KG1 (cell line): ENCODE measurements at places on chromosomes 3 and 15.

GRCh38 chr15:50071551-50072258, 47.3 kb downstream of the ATP8B4 start:
- DNase-seq: no peak

- DNase-seq: no peak
These were observed 32.6 kb upstream of the NR2C2 start for GRCh38 chr3:14914779-14915117.

DNA sequence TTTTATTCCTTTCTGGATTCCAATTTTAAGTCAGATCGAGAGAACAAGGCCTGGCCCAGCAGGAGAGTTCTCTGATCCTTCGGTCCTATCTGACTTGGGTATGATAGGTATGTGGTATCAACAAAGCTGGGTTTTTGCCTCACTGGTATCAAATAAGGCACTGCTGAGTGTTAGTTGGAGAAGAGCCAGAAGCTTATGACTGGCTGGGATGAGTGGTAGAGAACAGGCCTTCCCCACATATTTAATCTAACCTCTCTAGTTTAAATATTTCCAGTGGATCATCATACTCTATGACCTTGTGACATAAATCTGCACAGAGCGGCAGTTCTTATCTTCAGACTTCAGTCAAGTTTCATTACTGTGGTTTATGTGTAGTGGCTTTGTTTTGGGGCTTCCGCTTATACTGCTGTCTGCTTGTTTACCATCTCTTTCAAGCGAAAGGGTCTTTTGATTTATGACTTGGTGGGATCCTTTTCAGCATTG, 164.5 kb downstream of the PTPRG start:
- no peak for DNase-seq

DNA sequence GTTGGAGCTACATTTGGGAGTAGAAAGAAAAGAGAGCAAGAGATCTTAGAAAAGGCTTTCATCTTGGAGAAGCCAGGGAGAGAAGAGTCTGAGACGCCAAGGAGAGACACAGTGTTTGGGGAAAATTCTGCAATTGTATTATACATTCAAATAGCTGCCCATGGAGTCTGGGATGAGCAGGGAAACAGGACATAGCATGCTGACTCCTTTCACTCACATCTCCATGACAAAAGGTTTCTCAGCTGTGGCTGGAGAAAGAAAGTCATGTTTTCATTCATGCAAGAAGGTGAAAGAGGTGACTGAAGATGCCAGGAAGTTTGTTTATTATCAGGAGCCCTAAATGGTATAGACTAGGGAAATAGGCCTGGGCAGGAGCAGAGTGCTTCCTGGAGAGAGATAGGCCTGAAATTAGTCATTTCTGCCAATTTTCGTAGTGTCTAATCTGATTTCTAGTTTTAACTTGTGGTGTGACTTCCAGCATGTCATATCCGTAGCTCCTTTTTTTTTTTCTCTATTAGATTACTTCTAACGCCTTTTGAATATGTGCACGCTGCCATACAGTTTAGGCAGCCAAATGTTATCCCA, 34.1 kb downstream of the ACP3 start:
- DNase-seq: no peak

DNA sequence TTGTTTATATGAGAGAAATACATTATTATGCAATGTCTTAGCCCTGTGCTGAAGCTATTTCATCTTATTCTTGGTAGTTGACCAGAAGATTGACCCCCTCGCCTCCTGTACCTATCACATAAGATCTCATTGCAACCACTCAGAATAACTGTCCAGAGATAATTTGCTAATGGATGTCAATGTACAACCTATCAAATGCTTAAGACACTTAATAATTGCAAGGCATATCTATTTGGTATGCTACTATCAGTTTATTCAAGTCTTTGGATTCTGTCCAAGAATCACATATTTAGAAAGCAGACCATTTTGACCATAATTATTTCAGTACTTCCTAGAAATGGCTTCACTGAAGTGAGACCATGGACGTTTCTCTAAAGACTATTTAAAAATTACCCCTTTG, 241.6 kb downstream of the GAP43 start:
- DNase-seq: no peak

GRCh38 chr15:101262551-101262950, 10.7 kb upstream of the CHSY1 start:
- no peak for DNase-seq

DNA sequence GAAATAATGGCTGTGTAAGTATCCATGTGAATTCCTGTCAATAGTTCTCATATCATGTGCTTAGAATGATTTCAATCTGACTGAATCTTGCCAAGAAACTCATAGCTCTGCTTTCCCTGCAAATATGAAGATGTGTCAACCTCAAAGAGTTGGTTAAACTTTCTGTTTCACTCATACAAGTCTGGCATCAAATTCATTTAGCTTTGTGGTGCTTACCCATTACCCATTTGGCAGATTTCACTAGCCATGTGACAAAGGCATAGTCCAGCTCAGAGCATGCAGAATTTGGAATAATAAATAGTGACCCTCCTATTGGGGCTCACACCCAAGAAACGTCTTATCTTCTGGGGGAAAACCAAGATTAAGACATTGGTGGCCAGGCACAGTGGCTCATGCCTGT, 256.6 kb upstream of the TPRG1 start:
- DNase-seq: no peak

DNA sequence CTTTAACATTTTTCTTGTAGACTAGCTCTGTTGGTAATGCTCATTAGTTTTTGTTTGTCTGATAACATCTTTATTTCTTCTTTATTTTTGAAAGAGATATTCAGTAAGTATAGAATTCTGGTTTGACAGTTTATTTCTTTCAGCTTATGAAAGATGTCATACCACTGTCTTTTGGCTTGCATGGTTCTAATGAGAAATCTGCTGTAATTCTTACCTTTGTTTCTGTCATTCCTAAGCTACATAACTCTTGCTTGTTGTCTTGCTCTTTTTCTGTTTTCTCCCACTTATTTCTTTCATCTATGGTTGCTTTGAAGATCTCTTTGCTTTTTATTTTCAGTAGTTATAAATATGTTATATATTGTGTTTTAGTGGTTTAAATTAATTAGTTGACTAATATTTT, 87.2 kb upstream of the PEX5L start:
- no peak for DNase-seq

- no peak for DNase-seq
These were observed 422.5 kb upstream of the SEMA6D start for GRCh38 chr15:47294765-47295259.

DNA sequence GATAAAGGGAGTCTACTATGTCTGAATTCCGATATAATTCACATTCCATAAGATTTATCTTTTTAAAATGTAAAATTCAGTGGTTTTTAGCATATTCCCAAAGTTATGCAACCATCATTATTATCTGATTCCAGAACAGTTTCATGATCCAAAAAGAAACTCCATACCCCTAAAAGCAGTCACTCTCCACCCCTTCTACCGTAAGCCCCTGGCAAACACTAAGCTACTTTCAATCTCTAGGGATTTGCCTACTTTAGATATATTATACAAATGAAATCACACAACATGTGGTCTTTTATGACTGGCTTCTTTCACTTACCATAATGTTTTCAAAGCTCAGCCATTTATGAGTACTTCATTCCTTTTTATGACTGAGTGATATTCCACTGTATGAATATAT, 65.6 kb downstream of the TMEM212 start:
- DNase-seq: no peak

GRCh38 chr3:192727032-192727847, at the start of gene FGF12:
Gene FGF12 (minus strand): TSS chr3:192727541.
- DNase-seq: no peak

DNA sequence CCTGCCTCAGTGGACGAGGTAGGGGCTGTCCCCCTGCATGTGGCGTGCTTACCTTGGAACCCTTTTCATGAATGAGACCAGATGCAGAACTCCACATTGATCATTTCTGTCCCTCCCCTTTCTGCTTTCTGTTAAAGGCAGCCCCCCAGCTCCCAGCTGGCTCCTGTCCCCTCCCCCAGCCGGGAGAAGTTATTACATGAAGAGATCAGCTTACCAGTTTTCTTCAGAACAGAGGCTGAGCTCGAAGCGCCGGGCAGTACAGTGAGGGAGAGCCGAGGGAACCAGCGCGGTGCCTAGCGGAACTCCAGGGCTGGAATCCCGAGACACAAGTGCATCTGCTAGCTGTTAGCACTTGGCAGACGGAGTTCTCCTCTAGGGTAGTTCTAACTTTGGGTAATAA, 263.3 kb upstream of the NR2E3 start:
- DNase-seq: no peak

DNA sequence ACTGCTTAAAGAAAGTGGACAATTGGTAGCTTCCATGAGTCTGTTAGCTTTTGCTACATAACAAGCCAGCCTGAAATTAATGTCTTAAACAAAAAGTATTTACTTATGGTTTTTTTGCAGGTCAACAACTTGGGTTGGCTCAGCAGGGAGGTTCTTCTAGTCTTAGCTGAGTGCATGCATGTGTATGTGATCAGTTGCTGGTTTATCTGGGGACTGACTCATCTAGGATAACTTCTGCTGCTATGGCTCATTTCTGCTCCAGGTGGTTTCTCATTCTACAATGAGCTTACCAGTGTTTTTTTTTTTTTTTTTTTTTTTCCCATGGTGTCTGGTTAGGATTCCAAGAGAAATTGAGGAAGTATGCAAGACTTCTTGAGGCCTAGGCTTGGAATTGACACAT, 244.7 kb downstream of the NSUN3 start:
- no peak for DNase-seq

DNA sequence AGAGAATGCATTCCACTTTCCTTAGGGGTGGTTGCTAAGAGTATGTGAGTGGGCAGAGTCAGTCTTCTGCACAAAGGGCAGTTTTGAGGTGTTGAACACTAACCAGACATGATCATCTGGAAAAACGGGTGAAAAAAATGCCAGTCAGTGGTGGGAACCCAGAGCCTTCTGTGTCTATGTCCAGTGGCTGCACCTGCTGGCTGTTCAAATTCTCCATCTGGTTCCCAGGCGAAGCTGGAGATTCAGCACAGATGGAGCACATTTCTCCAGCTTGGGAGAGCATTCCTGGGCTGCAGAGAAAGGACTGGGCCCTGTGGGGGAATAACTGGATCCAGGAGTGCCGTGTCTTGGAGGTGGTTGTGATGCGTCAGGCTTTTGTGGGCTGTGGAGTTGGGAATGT, 74.1 kb downstream of the TRAK1 start:
- no peak for DNase-seq

DNA sequence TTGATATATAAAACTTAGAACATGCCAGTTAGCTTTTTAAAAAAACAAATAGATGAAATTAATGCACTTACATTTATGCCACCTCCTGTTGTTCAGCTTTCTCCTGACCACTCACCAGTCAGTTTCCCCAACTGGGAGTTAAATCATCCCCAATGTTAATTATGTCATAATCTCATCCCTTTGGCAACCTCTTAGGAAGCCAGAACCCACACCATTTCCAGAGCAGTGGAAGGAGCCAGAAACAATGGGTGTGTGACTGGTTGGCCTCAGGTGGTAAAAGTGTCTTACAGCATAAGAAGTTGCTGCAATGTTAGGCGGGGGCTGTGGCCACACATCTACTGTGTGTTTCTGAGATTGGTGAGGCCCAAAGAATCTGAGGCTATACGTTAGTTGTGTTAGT, 46.5 kb upstream of the MITF start:
- DNase-seq: no peak

DNA sequence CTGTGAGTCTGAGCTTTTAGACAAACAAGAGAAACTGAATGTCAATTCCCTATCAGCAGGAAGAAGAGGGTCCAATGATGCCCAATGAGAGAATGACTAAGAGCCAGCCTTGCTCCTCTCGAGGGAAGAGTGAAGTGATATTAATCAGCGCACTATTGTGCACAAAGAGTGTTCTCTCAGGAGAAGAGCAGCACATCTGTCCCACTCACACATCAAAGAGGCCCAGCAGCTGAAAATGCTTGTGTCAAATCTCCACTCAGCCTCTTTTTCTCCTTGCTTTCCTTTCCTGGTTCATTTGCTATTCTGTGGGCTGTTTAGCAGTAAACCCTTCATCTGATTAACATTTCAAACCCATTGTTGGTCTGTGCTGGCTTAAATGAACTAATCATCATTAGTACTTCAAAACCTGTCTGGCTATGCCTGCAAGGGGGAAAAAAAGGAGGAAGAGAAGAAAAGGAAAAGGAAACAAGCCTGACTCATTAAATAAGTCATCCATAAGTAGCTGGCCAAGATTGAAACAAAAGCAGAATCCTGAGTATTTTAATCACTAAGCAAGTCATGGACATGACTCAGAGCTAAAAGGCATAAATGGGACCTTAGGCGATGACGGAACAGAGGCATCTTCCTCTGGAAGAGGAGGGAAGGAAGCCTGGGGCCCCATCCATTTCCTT, 912.7 kb downstream of the TUSC7 start:
- DNase-seq: no peak
